Myocyte (in vitro differentiated cells): ENCODE measurements at places on chromosomes 3 and 15. TPM values are rescaled to one million over a fixed set of nuclear protein-coding genes. Genes with fewer than 3 reads are reported as not detected.

DNA sequence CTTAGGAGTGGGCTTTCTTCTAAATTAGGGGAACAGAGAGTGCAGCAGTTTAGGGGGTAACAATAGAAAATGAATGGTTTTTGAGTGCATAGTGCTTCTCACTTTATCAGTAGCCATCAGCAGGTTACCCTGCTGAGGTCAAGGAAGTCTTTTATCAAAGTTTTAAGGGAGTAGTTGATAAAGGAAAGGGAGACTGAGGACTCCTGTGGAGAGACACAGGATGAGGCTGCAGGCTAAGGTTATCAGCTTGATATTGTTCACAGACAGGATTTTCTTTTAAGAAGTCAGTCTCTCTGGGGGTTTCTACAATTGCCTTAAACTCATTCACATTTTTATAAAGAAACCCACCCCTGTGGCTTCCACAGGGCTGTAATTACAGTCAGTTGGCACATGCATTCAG lies 205.0 kb downstream of the AGBL1 start:
- DNase-seq: no peak

DNA sequence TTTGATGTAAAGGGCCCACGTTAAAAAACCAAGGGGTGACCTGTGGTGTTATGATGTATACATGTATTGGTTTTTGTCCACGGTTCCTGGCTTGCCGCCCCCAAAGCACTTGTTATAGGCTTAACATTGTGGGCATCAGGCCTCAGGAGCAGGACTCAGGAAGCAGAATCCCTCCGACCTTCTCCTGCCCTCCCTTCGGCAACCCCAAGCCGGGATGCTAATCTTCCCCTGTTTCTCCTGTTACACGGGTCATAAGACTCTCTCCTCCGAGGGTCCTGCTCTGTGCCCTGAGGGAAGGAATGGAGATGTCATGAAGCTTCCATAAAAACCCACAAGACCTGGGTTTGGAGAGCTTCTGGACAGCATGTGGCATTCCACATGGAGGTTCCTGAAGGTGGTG lies 48.8 kb downstream of the RPLP1 start:
- no peak for DNase-seq

DNA sequence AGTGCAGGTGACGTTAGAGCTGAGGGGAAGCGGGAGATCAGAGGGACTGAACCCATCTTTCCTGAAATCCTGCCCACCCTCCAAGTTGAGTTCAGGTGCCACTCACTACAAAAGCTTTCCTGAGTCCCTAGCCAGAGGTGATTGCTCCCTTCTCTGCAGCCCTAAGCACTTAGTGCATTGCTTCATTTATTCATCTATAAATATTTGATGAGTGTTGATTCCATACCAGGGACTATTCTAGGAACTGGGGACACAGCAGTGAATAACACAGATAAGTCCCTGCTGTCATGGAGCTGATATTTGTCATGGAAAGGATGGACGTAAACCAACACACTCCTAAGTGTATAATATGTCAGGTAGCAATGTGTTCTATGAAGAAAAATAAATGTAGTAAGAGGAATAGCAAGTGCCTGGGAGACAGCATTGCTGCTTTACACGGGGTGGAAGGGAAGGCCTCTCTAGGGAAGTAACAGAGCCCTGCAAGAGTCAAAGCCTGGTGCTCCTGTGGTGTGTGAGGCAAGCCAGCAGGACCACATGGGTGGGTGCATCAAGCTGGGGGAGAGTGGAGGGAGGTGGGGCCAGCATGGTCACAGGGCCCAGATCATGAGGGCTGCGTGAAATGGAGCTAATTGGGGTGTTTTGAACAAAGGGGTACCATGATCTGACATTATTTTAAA lies 18.6 kb downstream of the ALPK3 start:
- DNase-seq: no peak

DNA sequence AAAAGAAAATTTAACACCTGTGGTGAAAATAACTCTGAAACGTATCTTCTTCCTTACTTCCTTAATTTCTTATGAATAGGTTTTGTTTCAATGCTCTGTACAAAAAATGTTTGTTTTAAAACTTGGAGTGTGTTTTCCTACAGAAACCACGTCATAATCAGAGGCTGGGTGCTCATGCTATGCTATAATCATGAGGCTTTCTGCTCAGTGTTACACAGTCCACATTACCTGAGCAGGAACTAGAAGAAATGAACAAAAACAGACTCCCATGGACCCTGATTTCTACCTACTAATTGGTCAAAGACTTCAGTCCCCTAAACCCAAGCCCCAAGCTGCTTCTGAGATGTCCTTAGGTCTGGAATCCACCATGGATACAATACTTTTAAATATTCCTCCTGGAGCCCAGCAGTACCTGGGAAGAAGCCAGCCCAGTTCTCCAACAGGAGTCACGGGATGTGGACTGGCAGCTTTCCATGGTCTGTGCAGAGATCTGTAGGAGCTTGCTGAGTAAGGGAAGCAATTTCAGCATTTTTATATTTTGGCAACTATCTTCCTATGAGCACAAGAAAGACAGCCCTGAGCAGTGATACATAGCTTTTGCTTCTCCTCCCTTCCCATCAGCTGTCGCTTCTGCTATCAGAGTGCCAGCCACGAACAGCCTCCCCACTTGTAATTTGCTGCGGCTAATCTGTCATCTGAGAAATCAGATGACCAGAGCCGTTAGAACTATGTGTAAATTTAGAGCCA lies 65.6 kb downstream of the WDR72 start:
- peak; percentile 0 for DNase-seq

- DNase-seq: no peak
Measured at GRCh38 chr3:52983336-52983807, 62.5 kb downstream of the SFMBT1 start.

- no peak for DNase-seq
Measured at GRCh38 chr15:84761607-84762131, 13.3 kb downstream of the ZNF592 start.

- DNase-seq: no peak
Measured at GRCh38 chr3:88623709-88624108, 473.9 kb downstream of the C3orf38 start.

DNA sequence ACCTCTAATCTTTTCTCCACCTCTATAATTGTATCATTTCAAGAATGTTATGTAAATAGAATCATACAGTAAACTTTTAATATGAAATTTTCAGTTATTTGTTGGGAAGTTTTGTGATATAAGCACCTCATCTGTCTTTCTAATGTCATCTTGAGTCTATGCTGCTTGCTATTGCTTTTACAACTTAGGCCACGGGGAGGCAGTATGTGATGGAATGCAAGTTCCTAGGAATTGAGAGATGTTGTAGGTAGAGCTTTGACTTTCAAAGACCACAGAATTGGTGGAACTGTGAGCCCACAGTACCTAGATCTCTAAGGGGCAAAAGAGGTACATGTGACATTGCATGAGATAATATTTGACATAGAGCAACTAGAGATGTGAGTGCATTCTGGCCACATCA lies 328.3 kb downstream of the MFSD1 start:
- DNase-seq: peak; percentile 17

- no peak for DNase-seq
Measured at GRCh38 chr3:58698246-58698645, 31.7 kb upstream of the FAM3D start.

DNA sequence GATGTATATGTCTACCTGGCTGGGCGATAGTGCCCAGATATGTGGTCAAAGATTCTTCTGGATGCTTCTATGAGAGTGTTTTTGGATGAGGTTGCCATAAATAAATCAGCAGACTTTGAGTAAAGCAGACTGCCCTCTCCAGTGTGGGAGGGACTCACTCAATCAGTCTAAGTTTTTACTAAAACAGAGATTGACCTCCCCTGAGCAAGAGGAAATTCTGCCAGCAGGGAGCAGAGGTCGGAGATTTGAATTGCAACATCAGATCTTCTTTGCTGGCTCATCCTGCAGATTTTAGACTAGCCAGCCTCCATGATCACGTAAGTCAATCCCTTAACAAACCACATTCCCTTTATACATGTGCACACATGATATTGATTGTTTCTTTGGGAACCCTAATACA lies 300.9 kb downstream of the MCTP2 start:
- no peak for DNase-seq

DNA sequence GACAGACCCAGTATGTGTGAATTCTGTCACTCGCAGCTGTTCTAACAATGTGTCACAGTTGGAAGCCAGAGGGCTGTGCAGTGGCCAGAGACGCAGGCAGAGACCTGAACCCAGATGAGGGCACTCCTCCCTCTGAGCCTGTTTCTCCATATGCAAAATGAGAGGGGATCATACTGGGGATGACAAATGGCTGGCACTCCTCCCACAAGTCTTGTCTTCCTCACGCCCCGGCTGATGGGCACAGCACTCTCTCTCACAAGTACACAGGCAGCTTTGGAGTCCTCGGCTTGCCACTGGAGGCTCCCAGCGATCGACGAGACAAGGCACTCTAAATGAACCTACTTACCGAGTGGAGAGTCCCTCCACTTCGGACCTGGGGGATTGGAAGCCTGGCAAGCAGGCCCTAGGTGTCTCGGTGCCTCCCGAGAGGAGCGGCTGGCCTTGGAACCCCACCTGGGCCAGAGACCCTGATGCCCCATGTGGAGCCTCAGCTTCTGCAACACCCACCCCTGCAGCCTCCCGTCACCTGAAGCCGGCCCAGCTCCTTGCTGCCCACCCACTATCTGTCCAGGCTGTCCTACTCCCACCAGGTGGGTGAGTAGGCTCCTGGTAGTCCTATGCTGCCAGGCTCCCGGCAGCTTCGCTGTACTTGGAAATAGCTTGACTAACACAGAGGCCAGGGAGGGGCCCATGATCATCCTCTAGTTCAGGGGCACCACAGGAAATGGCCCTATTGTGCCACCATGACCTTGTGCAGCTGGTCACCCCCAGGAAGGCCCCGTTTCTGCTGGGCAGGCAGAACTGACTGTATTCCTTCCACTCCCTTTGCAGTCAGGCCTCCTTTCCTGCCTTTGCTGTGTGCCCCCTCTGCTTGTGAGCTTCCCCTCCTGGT lies 65.0 kb upstream of the IQSEC1 start:
- DNase-seq: no peak

DNA sequence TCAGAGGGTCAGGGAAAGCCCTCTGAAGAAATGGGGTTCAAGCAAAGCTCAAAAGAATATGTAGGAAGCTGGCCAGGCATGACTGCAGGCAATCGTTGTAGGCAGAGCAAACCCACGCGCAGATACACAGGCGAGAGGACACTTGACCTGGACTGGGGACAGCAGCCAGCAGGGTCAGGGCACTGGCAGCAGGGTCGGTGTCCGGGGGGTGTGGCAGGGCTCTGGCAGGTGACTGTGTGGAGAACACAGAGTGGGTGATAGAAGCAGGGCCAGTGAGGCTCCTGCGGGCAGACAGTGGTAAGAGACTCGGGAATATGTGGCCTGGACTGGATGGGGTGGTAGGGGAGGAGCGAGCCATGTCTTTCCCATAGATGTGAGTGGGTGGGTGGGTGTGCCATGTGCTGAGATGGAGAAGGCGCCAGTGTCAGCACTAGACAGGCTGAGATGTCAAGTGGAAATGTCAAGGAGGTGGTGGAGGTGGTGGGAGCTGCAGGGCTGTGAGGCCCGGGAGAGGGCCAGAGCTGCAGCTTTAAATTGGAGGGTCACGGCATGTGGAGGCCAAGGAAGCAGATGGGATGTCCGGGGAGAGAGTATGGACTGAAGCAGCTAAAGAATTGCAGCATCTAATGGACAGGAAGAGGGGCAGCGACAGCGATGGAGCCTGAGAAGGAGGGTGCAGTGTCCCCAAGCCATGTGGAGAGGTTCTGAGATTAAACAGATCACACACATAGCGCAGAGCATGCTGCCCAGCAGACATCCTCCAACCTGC lies 13.4 kb downstream of the TMEM43 start:
- DNase-seq: no peak

DNA sequence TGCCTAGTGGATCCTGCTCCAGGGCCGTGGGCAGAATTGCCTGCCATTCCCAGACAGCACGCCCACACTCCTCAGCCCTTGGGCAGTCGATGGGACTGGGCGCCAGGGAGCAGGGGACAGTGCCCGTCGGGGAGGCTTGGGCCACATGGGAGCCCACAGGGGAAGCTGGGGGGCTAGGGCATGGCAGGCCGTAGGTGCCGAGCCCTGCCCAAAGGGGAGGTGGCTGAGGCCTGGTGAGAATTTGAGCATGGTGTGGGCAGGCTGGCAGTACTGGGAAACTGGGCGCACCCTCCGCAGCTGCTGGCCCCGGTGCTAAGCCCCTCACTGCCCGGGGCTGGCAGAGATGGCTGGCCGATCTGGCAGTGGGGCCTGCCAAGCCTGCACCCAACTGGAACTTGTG lies 1225.9 kb upstream of the EPHA6 start:
- DNase-seq: no peak

DNA sequence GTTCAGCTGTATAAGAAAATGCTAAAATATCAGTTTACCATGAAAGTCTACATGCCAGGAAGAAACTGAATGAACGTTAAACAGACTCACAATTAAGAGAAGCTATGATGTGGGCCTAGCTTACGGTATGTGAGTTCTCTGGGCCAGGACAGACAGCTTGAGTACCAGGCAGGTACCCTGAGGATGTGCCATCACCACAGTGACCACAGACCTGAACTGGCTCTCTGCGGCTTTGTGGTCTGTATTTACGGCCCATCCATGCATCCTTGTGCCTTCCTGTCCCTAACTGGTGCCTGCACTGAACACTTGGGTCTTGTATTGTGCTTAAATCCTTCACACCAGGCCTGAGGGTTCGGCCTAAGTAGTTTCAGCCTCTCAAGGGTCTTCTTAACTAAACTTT lies 467.5 kb upstream of the PPP2R3A start:
- DNase-seq: no peak

GRCh38 chr3:9649791-9650521 lies 651 bp downstream of the MTMR14 start:
- no peak for DNase-seq

DNA sequence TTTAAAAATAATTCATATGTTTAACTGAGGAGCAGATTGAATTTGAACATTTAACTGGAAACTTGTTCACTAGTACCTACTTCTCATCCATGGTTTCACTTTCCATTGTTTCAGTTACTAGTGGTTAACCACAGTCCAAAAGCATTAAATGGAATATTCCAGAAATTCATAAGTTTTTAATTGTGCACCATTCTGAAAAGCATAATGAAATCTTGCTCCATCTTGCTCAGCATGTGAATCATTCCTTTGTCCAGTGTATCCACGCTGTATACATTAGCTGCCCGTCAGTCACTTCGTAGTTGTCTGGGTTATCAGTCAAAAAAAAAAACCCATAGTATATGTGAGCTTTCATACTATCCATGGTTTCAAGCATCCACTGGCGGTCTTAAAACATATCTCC lies 217.6 kb downstream of the TPRG1 start:
- no peak for DNase-seq

The COMMD4 gene
- 53.4 and 55.5 TPM in 2 replicates for total RNA-seq

The NRROS gene
- 0.59 and 0.99 TPM in 2 replicates for total RNA-seq

The ZNF774 gene
- total RNA-seq: 3.4 TPM in 2 replicates

The NANOGP8 gene
- total RNA-seq: 0.91 TPM in 1 of 2 replicates, not detected in the other

The CHRNA5 gene
- total RNA-seq: 2.0 and 2.5 TPM in 2 replicates

The HRH1 gene
- total RNA-seq: 2.7 and 3.6 TPM in 2 replicates
